ENCODE measurements at places on chromosomes 7 and 10.

GRCh38 chr10:100138921-100139496 lies 46.8 kb downstream of the ERLIN1 start:
- DNase-seq: no peak

GRCh38 chr7:28145931-28146330 lies 34.7 kb downstream of the JAZF1 start:
- DNase-seq: no peak

DNA sequence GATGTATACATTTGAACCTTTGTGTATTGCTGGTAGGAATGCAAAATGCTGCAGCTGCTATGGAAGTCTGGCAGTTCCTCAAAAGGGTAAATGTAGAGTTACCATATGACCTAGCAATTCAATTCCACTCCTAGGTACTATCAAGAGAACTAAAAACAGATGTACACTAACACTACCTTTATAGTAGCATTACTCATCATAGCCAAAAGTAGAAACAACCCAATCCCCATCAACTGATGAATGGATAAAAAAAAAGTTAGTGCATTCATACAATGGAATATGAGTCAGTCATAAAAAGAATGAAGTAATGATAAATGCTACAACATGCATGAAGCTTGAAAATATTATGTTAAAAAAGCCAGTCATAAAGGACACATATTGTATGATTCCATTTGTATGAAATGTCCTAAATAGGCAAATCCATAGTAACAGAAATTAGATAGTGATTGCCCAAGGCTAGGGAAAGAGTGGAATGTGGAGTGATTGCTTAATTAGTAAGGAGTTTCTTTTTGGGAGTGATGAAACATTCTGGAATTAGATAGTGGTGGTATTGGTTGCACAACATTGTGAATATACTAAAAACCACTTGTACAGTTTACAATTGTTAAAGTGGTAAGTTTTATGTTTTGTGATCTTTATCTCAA lies 96.4 kb upstream of the AOAH start:
- no peak for DNase-seq

GRCh38 chr10:35089611-35090161 lies 455 bp downstream of the CUL2 start:
- DNase-seq: no peak

DNA sequence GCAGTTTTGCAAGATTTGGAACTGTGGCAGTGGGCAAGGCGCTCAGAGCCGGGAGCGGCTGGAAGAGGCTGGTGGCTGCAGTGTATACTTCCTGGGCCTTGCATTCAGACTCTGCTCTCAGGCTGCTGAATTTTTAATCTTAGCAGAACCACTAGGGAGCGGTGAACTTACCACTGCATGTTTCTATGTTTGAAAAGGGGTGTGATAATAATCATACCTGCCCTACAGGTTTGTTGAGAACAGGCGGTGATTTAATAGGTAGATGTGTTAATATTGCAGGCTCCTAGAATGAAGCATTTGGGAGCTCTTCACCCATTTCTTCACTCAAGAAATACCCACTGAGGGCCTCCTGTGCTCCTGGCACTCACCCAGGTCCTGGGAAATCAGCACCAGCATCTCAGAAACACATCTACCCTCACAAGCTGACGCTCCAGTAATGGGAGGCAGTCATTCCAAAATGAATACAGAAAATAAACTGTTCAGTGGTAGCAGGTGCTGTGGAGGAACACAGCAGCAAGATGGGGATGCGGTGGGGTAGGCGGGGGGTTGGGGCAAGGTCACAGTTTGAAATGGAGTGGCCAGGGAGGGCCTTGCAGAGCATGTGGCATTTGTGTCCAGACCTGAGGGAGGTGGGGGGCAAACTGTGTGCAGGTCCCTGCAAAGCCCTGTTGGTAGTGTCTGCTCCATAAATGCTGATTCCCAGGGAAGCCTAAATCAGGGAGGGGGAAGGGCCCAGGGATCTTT lies 41.0 kb downstream of the VWA2 start:
- no peak for DNase-seq

- no peak for DNase-seq
Measured at GRCh38 chr10:59107147-59107546, 69.3 kb upstream of the PHYHIPL start.

GRCh38 chr7:33632322-33632721 lies 273.0 kb upstream of the BMPER start:
- DNase-seq: no peak

GRCh38 chr10:70890917-70891431 lies 2.6 kb upstream of the PCBD1 start:
- DNase-seq: no peak

- no peak for DNase-seq
Measured at GRCh38 chr7:47283497-47284131, 298.3 kb downstream of the TNS3 start.

GRCh38 chr7:29113384-29114102 lies 32.8 kb downstream of the CPVL start:
- DNase-seq: no peak

DNA sequence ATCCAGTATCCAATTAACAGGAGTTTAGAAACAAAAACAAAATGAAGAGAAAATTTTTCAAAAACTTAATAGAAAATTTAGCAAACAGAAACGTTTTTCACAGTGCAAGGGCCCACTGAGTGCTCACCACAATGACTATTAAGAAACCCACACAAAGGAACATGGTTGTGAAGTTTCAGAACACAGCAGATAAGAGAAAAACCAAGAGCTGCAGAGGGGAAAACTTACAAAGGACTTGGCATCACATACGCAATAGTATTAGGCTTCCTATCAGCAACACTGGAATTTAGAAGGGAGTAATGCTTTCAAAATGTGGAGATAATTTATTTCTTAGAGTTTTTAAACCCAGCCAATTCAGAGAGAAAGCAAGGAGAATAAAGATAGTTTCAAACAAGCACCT lies 1.7 kb upstream of the C7orf25 start:
- no peak for DNase-seq

- no peak for DNase-seq
Measured at GRCh38 chr7:33868166-33868565, 37.2 kb upstream of the BMPER start.

- no peak for DNase-seq
Measured at GRCh38 chr10:76318211-76318610, 886.8 kb downstream of the LRMDA start.

GRCh38 chr7:107993891-107994291 lies 9.1 kb downstream of the LAMB1 start:
- no peak for DNase-seq

GRCh38 chr10:90813594-90814365 lies 44.1 kb downstream of the HTR7 start:
- DNase-seq: no peak

- no peak for DNase-seq
Measured at GRCh38 chr7:129371487-129371886, 62.7 kb upstream of the STRIP2 start.

DNA sequence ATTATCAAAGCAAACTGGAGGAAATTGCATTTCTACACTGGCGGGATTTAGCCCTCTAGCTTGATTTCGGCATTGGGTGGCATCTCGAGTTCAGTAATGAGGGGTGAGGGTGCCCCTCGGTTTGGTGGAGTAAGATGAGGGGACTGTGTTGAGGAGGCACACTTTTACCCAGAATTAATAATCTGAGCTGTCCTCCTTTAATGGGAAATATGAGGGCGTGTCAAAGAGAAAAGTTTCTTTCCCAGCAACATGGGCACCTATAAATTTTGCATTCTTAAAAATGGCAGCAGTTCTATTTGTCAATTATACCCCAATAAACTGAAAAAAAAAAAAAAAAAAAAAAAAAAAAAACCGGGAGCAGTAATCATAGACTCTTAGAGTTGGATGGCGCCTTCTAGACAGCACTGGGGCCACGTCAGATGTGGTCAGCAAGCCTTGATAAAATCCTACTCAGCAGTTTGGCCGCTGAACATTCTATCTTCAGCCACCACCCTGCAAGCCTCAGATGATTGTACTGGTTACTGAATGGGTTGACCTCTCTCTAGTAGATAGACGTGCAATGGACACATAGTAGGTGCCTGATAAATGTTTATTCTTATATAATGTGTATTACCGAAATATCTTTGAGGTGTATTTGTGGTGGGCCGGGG lies 931 bp downstream of the PAPSS2 start:
- DNase-seq: no peak

GRCh38 chr7:86366946-86367345 lies 276.8 kb upstream of the GRM3 start:
- DNase-seq: no peak
